ENCODE measurements at places on chromosomes 6 and 20.

DNA sequence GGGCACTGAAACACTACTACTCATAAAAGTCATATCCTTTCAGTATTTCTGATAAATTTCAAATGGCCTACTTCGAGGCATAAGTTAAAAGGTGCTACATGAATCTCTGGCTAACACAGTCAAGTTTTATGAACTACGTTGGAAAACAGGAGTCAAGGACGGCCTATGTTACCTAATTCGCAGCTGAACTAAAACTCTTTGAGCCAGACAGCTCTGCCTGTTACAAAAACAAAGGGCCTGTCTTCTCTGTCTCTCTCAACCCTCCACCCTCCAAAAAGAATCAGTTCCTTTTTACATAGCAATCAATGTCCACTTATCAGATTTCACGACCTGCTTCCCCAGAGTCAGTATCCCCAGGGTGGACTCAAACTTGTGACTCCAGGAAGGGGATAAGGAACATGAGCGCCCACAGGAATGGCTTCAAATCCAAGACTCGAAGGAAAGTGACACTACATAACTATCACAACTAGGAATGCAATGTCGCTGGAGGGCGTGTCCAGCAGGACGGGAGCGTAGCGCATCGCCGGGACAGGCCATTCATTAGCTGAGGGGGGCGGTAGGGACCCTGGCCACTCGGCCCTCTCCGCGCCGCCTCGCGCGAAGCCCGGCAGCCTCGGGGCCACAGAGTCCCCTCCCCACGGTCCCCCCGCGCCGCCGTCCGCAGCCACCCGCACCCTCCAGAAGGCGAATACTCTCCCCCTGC is 591 bp downstream of the IBTK start:
- peak; percentile 9 for DNase-seq

GRCh38 chr6:152355166-152355565 is 282.0 kb downstream of the SYNE1 start:
- no peak for DNase-seq

DNA sequence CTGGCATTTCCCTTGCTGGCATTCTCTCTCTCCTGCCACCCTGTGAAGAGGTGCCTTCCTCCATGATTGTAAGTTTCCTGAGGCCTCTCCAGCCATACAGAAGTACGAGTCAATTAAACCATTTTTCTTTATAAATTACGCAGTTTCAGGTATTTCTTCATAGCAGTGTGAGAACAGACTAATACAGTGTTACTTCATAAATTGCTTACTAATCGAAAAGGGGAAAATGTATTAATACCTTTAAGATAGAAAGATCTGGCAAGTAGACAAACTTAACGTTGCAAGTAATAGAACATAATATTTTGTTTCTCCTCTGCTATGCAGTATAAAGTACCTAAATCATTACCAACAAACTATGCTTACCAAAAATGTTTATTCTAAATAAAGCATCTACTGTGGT is 178.3 kb upstream of the LAMA2 start:
- no peak for DNase-seq

GRCh38 chr20:22771706-22772105 is 187.3 kb upstream of the FOXA2 start:
- DNase-seq: no peak

DNA sequence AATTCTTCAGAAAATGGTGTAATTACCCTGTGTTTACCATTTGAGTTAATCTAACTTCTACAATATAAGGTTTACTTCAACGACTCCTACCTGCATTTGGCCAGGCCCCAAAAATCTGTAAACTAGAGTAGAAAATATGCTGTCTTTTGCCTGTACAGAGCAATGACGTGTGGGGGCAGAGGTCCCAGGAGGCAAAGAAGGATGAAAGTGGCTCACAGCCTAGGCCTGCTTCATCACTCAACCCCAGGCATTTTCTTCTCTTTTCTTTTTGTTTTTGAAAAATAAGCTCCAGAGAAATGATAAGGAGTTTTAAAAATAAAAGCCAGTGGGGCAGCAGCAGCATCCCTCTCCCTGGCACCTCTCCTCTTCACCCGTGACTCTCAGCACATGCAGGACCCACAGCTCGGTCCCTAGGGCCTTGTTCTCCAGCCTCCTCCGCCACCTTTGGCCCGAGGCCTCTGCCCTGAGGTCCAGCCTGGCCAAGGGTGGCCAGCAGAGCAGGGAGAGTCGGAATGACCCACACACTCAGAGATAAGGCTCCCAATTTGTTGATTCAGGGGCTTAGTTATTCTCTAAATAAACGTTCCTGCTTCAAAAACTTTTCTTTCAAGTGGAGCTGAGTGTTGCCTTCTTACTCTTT is 310.3 kb upstream of the RNF24 start:
- DNase-seq: no peak

DNA sequence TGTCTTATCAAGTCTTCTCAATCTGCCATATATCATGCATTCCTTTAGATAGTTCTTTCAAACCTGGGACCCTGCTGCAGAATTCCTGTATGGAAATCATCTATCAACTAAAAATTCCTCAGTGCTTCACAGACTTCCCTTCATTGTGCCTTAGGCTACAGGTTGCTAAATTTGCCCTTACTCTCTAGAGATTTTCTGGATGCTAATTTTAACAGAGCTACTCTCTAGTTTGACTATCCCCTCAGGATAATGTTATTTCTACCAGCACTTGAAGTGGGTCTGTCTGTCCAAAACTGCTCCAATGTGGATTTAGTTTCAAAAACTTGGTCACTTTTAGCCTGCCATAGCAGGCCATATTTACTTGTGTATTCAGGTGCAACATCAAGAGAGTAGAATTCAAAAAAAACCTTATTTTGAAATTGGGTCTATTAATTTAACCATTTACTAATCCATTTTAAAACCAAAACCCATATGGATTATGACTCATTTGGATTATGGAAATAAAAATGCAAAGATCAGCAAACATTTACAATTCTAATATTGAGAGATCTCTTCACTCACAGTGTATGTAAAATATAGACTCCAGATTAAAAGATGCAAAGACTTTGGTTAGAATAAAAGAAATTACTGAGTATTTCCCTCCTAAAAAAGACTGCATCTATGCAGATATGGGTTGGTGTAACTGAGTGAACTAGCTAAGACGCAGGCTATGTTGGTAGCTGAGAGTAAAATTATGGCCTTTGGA is 13.9 kb upstream of the COX7A2 start:
- no peak for DNase-seq

- no peak for DNase-seq
Observed at GRCh38 chr20:12829170-12829569, 179.6 kb upstream of the SPTLC3 start.

DNA sequence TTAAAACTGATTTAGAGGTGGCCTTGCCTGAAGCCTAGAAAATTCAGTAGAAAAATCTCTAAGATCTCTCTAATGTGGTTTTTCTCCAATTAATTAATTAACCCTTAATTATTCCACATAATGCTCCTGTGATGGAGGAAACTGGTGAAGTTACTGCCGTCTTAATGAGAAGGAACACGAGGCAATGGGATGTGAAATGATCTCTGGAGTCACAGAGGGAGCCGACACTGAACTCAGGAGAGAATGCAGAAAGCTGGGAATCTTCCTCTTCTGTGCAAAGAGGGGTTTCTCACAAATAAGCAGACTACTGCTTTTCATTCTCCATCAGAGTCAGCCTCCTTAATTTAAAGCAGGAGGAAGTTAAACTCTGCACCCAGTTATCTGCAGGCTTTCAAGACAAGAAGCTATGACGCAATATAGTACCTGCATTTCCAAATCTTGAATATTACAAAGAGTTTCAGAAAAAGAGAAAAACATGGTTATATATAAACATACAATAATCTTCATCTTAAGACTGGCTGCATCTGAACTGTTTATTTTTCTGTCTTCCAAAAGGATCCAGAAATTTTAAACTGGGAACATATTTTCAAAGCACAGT is 18.1 kb upstream of the SNRPB2 start:
- DNase-seq: no peak

DNA sequence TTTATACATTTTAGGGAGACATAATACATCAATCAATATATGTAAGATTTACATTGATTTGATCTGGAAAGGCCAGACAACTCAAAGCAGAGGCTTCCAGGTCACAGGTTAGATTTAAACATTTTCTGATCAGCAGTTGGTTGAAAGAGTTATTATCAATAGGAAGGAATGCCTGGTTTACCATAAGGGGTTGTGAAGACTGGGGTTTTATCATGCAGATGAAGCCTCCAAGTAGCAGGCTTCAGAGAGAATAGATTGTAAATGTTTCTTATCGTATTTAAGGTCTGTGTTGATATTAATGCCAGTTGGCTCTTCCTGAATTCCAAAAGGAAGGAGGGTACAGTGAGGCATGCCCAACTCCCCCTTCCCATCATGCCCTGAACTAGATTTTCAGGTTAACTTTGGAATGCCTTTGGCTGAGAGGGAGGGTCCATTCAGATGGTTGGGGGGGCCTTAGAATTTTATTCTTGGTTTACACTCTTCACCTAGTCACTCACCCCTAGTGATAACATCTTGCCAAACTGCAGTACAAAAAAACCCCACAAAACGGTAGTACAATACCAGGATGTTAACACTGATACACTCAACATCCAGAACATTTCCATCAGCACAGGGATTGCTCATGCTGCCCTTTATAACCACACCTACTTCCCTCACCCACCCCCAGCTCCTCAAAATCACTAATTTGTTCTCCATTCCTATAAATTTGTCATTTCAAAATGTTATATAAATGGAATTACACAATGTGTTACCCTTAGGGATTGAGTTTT is 259.6 kb upstream of the PLN start:
- DNase-seq: no peak

DNA sequence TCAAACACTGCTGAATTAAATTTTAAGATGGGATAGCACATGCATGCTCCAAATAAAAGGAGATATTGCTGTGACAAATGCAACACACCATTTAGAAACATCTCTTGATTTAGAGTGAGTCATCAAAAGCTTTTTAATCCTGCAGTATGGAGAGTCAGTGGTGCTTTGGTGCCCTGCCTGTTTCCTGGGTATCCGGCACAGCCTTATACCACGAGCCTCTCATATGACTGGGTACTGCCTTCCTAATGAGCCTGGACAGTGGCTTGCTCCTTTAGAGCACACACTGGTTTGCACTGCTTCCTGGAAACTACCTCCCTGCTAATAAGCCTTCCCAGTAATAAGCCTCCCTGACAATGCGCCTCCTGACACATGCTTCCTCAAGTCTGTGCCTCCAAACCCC is 65.3 kb upstream of the KCNK16 start:
- DNase-seq: no peak

GRCh38 chr6:146544616-146545182 is 1.1 kb downstream of the RAB32 start:
- DNase-seq: no peak

DNA sequence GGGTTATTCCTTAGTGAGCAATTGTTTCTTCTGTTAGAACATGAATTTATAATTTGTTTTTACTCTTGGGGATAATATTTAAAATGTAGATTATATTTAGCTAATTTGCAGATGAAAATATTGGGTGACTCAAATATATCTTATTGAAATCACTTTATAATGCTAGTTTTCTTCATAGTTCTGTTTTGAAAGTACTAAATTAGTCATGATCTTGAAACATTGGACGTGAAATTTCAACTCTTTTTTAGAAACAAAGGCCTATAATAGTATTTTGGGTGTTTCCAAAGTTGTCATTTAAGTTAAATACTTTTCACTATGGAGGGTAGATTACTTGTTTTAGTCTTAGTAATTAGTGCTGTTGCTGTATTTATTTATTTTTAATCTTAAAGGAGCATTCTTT is 250.9 kb downstream of the UTRN start:
- DNase-seq: no peak

DNA sequence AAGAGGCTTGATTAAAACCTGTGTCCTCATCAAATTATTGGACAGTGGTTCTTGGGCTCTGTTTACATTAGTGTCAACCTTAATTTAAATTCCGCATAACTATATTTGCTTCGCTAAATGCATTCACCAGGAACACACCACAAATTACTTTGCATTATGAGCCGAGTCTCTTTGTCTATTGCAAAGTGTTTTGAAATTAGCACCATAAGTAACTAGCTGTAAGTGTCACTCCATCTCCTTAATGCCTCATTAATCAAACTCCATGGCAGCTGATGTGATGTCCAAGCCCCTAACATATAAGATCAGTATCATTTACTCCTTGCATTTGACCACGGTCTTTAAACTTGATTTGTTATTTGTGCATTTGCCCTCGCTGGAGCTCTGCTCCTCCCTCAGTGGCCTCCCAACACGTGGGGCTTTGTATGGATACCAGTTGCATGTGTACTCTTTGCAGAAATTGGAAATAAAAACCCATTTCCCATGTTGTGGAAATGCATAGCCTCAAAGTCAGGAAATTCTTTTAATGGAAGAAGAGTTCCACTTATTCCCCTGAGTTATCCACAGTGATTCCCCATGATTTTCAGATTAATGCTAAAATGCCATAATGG is 24.6 kb downstream of the FOXA2 start:
- no peak for DNase-seq

DNA sequence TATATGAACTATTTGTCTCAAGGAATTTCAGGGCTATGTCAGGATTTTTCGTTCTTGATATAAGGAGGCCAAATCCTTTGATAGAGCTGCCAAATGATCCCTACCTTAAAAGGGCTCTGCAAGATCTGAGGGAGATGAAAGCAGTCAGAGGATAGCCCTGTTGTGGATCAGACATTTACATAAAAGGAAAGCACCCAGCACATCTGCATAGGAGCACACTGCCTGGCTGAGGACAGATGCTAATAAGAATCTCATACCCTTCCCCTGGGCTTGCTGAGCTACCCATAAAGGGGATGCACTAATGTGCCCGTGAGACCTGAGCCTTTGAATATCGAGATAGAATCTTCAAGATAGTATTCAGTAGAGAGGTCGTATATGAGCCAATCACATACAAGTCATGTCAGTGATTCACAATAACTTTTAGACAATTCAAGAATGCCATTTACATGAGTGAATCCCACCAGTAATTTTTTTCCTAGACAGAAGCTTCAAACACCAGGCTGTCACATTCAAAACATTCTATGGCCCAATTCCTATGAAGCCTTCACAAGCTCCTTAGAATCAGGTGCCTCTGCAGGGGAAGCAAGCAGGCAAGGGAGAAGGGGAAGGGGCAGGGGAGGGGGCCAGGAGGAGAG is 71.1 kb downstream of the STMND1 start:
- DNase-seq: no peak

DNA sequence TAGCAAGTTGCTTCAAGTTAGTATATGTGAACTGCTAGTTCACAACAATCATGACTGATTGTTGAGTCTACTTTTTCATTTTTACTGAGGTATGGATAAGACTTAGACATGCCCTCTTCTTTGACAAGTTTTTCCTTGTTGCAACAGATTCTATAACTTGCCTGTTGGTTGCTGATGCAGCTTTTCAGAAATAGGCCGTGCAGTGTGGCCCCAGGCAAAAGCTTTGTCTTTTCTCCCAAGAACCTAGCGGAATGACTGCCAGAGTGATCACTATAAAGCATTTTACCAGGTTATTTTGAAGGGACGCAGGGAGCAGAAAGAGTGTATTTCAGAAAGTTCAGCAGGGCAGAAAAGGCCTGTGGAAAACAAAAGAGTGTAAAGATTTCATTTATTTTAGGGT is 16.0 kb downstream of the HECA start:
- DNase-seq: no peak

GRCh38 chr6:30211306-30211705 is 1.9 kb downstream of the TRIM26 start:
- DNase-seq: no peak
